Jurkat, Clone E6-1 (cell line): ENCODE measurements at places on chromosomes 6 and 20.

- no peak for DNase-seq
Observed at GRCh38 chr20:46761566-46761965, 52.1 kb downstream of the SLC2A10 start.

DNA sequence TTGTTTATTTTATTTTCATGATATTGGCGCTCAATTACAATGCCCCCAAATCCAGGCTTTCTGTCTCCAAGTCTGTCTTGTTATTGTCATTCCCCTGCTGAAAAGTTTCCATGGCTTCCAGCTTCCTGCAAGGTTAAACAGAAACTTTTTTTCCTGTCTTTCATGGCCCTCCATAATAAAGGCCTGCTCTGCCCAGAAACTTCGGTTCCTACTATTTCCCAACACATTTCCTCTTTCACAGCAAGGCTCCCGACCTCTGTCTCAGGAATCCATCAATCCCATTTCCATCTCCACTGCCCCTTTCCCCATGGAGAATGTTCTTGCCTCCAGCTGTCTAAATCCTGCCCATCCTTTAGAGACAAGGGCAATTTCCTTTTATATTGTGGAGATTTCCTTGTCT, 365.2 kb upstream of the JARID2 start:
- DNase-seq: no peak

- no peak for DNase-seq
Observed at GRCh38 chr6:168060521-168060931, 18.5 kb downstream of the FRMD1 start.

GRCh38 chr20:50628332-50628731, 63.0 kb downstream of the RIPOR3 start:
- DNase-seq: no peak

GRCh38 chr20:50285376-50286173, 94.9 kb downstream of the CEBPB start:
- DNase-seq: no peak

DNA sequence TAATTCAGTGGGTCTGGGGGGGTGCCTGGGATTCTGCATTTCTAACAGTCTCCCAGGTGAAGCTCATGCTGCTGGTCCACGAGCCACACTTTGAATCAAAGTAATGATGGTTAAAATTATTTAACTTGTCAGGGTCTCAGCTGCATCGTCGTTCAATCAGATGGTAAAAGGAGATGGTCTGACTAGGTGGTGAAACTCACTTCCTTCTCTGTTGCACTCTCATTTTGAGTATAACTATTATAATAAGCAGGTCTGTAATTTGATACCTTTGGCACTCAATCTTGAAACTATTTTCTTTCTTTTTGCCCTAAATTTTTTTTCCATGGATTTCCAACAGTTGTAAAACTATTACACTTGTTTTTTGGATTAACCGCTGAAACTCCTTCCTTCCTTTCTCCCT, 292.5 kb downstream of the FARS2 start:
- no peak for DNase-seq

DNA sequence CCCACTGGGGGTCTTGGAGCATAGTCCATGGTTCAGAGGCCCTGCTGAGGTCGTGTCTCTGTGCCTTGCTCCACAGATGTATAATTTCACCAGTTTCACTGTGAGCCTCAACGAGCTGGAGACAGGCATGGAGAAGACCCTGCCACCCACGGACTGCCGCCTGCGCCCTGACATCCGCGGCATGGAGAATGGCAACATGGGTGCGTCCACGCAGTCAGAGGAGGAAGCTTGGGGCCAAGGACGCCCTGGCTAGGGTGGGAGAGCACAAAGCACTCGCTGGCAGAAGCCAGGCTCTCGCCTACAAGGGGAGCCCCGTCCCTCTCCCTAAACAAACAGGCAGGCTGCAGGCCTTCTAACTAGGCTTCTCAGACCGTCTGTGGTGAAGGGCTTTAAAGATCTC, 13.7 kb upstream of the ADRM1 start:
- DNase-seq: no peak

DNA sequence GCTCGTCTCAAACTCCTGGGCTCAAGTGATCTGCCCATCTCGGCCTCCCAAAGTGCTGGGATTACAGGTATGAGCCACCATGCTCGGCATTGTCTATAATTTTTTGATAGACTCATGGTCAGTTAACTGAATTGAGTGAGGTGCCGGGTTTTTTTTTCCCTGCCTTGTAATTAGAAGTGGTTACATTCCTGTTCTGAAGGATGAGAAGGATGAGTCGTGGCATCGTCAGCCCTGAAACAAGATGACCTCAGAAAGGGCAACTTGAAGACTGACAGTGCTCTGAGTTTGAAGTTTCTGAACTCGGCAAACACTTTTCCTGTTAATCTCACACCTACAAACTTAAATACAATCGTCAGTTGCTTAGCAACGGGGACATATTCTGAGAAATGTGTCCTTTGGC, 158.7 kb upstream of the PDE10A start:
- no peak for DNase-seq

DNA sequence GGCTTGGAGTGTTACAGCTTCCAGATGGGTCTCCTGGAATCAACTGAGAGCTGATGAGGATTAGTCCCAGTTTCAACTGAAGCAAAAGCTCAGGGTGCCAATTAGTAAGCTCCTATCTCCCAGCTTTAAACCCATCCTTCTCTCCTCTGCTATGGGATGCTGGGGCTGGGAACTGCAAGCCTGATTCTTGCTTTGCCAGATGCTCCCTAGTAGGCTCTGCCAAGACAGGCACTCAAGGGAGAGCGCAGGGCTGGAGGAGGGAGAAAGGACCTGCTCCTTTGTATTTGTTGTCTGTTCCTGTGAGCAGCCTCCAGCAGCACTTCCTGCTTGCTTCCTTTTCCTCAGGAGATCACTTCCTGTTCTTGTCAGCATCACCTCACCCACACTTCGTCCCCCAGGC, 309.7 kb downstream of the KIF16B start:
- no peak for DNase-seq

GRCh38 chr6:81933608-81934051, 181.1 kb upstream of the TENT5A start:
- no peak for DNase-seq

GRCh38 chr6:55388211-55388610, 60.9 kb downstream of the GFRAL start:
- DNase-seq: no peak

- DNase-seq: no peak
Observed at GRCh38 chr6:133740218-133740617, 148.7 kb upstream of the TCF21 start.

DNA sequence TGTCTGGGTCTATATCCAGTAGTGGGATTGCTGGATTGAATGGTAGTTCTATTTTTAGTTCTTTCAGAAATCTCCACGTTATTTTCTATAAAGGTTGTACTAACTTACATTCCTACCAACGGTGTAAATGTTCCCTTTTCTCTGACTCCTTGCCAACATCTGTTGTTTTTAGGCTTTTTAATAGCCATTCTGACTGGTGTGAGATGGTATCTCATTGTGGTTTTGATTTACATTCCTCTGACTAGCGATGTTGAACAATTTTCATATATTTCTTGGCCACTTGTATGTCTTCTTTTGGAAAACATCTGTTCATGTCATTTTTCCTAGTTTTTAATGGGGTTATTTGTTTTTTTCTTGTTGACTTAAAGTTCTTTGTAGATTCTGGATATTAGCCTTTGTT, 99.3 kb downstream of the BMP2 start:
- DNase-seq: no peak

DNA sequence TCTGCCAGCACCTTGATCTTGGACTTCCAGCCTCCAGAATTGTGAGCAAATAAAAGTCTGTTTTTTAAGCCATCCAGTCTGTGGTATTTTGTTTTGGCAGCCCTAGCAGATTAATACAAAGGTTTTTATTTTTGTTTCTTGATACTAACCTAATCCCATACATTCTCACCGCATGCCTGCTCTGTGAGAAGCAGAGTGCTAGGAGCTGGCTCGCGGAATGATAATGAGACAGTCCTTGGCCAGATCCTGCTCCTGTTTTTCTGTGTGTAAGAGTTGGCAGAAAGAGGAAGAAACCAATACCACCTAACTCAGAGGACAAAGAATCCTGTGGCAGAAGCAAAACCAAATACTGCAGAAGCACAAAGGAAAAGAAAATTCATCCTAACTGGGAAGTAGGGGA, 82.6 kb downstream of the KIF16B start:
- DNase-seq: no peak

DNA sequence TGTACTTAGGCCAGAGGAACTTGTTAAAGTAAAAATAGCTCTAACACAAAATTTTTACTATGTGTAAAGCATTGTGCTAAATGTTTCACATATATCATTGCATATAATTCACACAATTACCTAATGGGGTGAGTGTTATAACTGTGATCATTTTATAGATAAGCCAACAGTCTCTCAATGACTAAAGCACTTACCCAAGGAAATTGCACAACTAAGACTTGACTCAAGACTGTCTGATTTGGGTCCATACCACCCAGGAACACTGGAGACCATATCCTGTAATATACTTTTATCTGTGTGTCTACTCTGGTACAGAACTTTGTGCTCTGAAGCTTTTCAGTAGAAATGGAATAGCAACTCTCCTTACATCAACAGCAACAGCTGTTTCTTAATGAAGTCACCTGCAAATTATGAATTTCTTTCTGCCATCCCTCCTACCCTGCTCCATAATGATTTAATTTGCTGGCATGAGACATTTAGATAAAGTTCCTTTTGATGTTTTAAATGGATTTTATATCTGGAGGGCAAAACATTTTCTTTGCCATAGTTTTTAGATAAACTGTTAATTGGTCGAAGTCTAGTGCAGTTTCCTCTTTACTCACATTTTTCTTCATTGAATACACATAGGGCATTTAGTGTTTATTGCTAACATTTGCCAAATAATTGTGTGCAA, 47.5 kb downstream of the TSPYL4 start:
- peak; percentile 12 for DNase-seq

GRCh38 chr6:15763837-15764236, 101.0 kb upstream of the DTNBP1 start:
- no peak for DNase-seq

- peak; percentile 61 for DNase-seq
Observed at GRCh38 chr6:69232911-69233448, 563.8 kb downstream of the LMBRD1 start.

DNA sequence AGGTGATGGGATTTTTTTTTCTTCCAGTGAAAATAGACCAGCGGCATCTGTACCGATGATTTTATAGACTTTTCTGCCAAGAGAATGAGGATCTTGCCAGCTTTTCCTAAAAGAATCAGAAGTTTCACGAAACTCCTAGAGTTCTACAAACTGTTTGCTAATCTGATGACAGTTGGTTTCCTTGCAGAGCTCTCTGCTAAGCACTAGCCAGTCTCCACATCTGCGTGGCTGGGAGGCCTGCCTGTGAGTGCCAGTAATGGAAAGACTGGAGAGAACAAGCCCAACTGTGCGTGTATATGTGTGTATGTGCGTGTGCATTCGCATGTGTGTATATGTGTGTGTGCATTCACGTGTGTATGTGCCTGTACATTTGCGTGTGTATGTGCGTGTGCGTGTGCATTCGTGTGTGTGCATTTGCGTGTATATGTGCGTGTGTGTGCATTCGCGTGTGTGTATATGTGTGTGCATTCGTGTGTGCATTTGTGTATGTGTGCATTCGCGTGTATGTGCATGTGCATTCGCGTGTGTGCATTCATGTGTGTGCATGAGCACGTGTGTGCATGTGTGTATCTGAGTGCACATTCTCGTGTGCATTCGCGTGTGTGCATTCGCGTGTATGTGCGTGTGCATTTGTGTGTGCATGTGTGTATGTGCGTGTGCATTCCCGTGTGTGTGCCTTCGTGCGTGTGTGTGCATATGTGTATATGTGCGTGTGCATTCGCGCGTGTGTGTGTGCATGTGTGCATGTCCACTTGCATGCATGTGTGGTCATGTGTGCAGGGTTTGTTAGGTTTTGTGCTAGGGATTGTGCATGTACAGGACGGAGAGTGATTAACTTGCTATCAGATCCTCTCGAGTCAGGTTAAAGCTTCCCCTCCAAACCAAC, 379.4 kb downstream of the TAF4 start:
- no peak for DNase-seq

DNA sequence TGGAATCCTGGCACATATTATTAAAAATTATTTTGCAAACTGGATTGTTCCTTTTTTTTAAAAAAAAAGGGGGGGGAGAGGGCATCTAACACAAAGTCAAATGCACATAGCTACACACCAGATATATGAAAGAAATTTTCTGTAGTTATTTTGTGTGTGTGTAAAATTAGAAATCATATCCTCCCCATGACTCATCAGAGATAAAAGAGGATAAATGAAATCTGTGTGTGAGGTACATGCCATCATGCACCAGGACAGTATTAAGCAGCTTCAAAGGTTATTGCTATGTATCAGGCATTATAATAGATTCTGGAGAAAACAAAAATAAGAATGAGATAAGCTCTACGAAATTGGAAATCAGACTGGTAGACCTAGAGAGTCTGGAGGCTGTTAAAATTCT, 5.2 kb downstream of the BTBD9 start:
- no peak for DNase-seq

DNA sequence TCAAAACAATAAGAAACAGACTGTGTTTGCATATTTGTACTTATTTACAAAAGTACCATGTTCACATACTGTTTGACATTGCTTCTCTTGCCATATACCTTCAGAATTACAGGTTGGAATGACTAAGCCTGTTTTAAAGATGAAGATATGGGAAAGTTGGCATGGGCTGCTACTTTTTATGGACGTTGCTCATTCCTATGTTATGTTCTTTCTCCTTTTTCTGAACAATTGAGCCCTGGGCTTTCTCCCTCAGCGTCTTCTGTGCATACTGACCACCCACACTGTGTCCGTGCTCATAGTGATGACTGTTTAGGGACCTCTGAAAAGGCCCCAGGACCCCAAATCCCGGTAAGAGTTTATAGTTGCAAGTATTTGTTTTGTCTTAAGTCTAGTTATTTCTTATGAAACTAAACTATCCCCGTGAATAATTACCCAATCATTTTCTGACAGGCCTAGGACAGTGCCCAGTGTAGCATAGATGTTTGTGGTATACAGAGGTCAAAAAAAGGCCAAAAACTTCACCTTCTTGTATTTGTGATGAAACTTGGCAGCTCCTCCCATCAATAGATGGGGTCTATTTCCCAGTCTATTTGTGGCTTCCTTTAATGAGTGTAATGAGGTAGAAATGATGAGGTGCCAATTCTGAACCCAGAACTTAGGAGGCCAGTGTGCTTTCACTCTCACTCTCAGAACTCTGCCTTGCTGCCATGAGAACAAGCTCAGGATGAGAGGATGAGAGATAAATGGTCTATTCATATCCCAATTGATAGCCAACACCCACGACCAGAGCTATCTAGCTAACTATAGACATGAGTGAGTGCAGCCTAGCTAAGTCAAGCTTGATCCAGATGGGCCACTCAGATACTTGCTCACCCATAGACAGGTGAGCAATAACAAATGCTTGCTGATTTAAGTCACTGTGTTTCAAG, 40.9 kb downstream of the GSTA4 start:
- no peak for DNase-seq
